ENCODE measurements at places on chromosomes 16 and 17.
A peak's percentile ranks its signal among the peaks of the same experiment; 100 is the strongest.

- DNase-seq, result no peak
Measured at GRCh38 chr16:68446681-68447652, 1.3 kb downstream of the SMPD3 start.

GRCh38 chr17:56774650-56775049, 59.1 kb downstream of the C17orf67 start:
- no peak for DNase-seq

GRCh38 chr17:44952946-44953475, 5.4 kb upstream of the KIF18B start:
- DNase-seq, result no peak

- DNase-seq, result no peak
Measured at GRCh38 chr17:56985371-56986162, 7.6 kb downstream of the SCPEP1 start.

GRCh38 chr17:64574646-64575045, 67.9 kb downstream of the CEP95 start:
- no peak for DNase-seq

DNA sequence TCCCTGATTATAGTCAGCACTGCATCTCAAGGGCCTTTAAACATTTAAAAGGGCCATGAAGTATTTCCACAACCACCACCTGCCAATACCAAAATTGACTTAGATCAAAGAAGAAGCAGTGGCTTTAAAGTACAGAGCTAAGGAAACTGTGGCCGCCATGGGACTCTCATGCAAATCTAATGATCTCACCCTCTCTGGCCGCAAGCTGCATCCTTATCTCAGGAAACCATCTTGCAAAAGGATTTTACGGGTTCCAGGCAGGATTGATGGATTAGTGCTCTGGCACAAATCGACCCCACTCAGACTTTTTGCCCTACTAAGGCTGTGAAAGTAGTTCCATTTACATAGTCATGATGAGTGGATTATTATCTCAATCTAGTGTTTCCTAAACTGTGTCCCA, 22.6 kb downstream of the CDRT4 start:
- DNase-seq, result no peak

GRCh38 chr17:10088444-10088843, 110.0 kb downstream of the GAS7 start:
- no peak for DNase-seq

- DNase-seq, result no peak
Measured at GRCh38 chr17:51029568-51030463, 90.9 kb downstream of the SPAG9 start.

DNA sequence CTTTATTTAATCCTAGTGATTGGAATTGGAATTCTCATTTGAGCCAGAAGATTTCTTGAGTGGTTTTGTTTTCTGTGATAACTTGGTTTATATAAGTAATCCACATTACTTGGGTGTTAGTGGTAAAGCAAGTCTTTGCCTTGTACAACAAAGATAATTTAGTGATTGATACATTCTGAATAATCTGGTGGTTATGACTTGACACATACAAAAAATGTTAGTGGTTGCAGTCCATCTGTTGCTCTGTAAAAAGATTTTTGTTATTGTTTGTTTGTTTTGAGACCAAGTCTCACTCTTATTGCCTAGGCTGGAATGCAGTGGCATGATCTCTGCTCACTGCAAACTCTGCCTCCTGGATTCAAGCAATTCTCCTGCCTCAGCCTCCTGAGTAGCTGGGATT, 13.2 kb downstream of the OMG start:
- no peak for DNase-seq

DNA sequence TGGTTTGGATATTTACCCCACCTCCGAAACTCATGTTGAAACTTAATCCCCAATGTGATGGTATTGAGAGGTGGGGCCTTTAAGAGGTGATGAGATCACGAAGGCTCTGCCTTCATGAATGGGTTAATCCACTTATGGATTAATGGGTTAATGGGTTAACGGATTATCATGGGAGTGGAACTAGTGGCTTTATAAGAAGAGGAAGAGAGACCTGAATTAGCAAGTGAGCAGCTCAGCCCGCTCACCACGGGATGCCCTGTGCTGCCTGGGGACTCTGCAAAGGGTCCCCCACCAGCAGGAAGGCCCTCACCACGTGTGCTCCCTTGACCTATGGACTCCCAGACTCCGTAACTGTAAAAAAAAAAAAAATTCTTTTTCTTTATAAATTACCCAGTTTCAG, 16.5 kb upstream of the GPRC5B start:
- no peak for DNase-seq

DNA sequence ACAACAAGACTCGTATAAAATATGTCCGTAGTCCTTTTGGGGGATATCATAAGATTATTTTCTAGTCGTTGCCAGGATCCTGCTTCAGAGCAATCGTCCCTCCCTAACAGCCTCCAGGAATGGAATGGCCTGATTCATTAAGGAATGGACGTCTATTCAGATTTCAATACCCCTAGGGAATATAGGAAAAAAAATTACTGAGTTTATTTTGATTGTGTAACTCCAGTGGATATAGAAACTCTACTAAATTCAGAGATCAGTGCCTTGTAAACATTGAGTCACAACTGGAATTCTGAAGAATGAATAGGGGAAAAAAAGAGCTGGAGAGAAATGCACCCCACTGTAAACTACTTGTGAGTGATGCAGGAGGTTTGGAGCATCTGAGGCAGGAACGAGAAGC, 1171.5 kb upstream of the GOT2 start:
- no peak for DNase-seq

GRCh38 chr16:84397090-84397489, 28.8 kb downstream of the ATP2C2 start:
- no peak for DNase-seq

- no peak for DNase-seq
Measured at GRCh38 chr16:89065458-89065822, 28.2 kb upstream of the ACSF3 start.

DNA sequence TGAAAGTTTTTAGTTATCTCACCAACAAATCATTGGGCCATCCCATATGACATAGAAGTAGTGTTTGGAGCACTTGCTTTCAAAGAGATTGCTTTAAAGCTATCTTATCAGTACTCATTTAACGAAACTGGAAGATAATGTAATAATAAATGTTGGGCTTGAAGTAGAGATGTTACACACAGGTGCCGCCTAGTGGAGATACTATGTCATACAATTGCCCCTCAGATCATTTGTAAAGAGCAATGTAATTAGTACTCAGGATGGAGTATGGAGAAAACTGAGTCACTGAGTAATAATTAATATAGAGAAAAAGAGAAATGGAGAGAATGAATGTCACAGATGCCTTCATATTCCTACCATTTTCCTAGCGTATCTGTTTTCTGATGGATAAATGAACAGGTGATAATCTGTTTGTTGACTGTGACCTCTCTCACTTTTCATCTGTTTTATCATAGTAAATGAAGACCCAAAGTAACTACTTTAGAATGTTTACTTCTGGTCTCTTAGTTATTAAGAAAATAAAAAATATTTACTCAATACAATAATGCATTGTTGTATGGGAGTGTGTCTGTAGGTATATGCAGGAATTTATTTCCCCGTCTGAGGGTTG, 80.4 kb downstream of the EFCAB5 start:
- DNase-seq, result no peak

- DNase-seq, result no peak
Measured at GRCh38 chr17:9356488-9356911, 219.1 kb downstream of the STX8 start.

DNA sequence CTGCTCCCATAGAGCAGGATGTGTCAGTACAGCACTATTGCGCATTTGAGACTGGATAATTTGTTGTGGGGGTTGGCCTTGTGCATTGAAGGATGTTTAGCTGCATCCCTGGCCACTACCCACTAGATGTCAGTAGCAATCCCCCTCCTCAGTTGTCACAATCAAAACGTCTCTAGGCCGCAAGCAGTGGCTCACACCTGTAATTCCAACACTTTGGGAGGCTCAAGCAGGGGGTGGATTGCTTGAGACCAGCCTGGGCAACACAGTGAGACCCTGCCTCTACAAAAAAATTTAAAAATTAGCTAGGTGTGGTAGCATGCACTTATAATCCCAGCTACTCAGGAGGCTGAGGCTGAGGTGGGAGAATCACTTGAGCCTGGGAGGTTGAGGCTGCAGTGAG, 48.4 kb downstream of the CENPV start:
- DNase-seq, result no peak

DNA sequence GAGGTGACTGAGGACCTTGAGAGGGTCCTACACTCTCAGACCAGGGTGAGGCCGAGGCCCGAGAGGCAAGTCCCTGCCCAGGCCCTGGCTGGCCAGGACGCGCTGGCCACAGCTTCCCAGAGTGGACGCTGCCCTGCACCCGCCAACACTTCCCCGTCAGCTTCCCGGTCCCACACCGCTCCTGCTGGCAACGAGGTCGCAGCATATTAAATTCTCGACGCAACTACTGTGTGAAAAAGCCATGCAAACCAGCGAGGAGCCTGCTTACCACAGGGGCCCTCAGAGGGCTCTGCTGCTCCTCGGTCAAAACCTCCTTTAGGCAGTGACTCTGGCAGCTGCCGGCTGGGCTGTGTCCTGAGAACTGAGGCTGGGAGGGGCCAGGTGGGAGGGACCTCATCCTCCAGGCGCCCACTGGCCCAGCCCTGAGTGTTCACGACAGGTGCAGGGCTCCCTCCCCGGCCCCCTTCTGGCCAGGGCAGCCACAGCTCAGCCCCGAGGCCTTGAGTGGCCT, 2.1 kb upstream of the TEX19 start:
- DNase-seq, result no peak

- peak; percentile 27 for DNase-seq
Measured at GRCh38 chr16:66603537-66604375, 748 bp upstream of the CMTM3 start.

DNA sequence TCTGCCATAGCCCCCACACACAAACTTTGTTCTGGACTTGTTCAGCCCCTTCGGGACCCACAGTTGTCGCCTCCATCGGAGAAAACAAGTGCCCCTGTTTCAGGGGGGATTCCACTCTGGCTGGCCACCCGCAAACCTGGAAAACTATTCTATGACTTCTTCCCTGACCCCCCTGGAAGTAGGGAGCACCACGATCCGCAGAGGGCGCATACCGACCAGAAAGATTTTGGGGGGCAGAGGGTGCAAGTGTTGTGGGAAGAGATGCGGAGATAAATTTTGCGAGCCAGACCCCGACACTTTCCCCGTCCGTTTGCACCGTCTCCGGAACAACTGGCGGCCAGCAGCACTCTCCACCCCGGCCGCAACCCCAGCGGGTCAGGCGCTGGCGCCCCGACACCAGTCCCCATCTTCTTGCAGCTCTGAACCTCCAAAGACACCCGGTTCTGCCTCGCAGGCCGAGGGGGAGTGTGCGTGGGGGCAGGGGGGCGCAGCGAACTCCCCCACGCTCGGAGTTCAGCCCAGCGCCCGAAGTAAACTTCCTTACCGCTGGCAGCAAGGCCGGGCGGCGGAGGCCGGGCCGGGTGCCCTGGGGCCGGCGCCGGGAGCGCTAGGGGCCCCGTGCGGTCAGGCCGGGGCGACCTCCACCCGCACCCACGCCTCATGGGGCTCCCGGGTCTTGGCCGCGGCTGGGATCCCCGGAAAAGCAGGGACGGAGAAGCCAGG, 744 bp downstream of the SALL1 start:
- no peak for DNase-seq

- DNase-seq, result no peak
Measured at GRCh38 chr17:383771-384621, 31.4 kb upstream of the RPH3AL start.

DNA sequence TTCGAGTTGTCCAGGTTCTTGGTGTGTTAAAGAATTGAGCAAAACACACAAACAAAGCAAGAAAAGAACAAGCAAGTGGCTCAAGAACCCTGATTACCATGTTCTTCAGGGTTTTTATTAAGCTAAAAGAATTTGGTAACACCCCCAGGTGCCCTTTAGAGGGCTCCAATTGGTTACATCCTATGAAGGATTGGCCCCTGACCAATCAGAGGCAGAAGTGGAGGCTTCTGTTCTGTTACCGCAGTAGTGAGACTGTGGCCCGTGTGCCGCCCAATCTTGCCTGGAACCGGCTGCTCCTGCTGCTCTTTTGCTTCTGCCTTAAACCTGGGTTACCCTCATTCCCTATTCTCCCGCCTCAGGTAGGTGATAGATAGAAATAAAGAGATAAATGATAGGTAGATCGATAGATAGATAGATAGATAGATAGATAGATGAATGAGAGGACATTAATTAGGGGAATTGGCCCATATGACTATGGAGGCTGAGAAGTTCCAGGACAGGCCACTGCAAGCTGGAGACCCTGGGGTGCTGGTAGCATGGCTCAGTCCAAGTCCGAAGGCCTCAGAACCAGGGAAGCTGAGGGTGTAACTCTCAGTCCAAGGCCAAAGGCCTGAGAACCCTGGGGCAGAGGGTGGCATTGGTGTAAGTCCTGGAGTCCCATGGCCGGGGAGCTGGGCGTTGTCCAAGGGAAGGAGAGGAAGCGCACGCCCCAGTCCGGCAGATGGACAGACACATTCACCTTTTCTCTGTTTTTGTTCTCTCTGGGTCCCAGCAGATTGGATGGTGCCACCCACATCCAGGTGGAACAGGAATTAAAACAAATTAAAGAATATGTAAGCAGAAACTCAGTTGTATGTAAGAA, 3.5 kb upstream of the CA5A start:
- no peak for DNase-seq

DNA sequence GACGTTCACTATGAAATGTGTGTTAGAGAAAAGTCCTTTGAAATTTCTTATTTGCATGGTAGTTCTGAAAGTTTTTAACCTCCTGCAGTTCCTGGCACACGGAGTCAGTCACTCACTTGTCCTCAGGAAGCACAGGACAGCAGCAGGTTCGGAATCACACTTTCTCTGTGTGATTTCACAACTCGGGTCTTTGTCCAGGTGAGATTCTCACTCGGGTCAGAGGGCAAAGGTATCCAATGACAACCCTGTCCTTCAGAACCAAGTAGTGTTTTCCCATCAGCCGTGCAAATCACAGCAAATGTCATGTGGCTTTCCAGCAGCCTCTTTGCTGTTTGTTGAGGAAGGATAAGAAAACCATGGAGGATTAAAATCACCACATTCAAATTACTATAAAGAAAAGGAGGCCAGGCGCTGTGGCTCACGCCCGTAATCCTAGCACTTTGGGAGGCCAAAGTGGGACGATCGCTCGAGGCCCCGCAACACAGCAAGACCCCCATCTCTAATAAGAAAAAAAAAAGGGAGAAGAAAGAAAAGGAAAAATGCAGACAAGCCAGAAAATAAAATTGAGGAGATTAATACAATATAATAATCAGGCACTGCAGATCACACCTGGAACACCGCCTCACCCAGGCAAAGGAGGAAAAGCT, 22.0 kb downstream of the ADCY9 start:
- no peak for DNase-seq

DNA sequence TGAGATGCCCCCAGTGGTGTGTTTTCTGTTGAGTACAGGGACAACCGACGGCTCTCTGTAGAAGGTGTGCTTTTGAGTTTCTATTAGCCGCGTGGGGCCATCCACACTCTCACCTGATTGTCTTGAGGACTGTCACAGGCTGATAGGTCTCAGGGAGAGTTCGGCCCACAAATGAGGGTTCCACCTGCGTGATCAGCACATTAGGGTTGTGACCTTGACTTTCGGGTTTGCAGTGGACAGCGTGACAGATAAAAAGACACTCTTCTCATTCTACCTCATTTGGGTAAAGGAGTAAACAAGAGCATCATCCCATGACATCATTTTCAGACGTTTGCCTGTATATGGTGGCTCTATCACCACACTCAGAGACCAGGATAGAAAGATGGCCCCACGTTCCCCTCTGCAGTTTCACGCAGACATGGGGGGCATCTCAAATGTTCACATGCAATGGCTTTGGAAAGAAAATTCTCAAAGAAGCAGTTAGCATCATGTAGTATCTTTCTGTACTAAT, 74.3 kb upstream of the MRTFB start:
- no peak for DNase-seq

- DNase-seq, result no peak
Measured at GRCh38 chr17:1803280-1803679, 26.4 kb downstream of the SMYD4 start.

GRCh38 chr16:57447186-57447962, at the start of the genes CIAPIN1 and COQ9:
Gene CIAPIN1 (minus strand): TSS chr16:57447385. CDS start chr16:57440928, 6,457 bp downstream.
Gene COQ9 (plus strand): TSS chr16:57447479. CDS start chr16:57447506, 27 bp downstream.
- peak; percentile 82 for DNase-seq

Data from activated naive CD8-positive, alpha-beta T cell treated with anti-CD3 and anti-CD28 coated beads, Interleukin-2, amount 50 U/mL, for 16 hours (primary cell).